ENCODE measurements at places on chromosomes 1 and 21.

GRCh38 chr1:61132176-61132638 is 49.8 kb downstream of the NFIA start:
- DNase-seq: no peak

DNA sequence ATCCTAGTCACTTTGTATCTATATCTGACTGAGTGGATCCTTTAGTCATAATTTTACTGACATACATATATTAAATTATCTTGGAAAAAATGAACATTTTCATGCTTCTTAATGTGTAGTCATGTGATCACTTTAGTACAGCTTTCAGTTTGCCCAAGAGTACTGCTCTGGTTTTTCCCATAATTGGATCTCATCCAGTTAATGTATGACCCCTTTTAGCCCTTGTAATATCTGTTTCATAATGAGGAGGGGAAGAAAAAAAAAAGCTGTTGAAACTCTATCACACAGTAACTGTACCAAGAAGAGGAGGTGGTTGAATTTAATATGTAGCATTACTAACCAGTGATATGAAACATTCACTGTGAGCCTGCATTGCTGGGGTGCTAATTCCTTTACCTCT is 328.7 kb downstream of the PTPRC start:
- DNase-seq: no peak

GRCh38 chr1:22133247-22133930 is 9.5 kb downstream of the WNT4 start:
- no peak for DNase-seq

DNA sequence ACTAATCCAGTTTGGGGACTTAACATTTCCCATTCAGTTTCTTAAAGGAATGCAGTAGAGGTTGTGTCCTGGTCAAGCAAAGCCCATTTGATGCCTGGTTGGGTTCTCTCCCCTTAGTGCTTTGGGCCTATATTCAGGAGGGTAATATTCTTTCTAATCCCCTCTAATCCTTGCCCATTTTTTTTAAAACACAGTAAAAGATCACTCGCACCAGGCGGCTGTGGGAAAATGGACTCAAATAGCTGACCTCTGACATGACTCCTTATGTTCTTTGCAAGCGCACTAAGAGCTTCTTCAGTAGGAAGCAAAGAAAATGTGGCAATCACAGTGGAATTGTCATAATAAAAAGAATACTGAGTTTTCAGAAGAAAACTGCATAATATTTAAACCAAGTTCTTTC is 49.9 kb downstream of the WNT2B start:
- DNase-seq: no peak

GRCh38 chr21:39788383-39788782 is 43.4 kb downstream of the IGSF5 start:
- DNase-seq: peak; percentile 40

GRCh38 chr1:55338448-55338820 is 123.3 kb upstream of the USP24 start:
- no peak for DNase-seq

DNA sequence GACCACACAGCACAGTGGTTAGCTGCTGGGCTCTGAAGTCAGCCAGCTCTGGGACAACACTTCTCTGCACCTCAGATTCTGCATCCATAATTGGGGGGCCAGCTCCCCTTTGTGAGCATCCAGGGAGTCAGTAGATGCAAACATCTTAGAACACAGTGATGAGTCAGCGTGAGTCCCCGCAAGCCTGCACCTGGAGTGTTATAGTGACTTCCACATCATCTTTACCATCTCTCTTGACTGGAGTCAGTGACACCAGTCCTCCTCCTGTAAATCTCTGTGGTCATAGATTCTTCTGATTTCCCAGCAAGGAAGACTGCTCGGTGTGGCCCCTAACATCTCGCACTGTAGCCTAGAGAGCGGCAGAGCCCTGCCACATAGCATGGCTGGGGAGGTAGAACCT is 13.9 kb upstream of the EDN2 start:
- DNase-seq: no peak

- DNase-seq: no peak
Measured at GRCh38 chr1:180101411-180101810, 53.3 kb upstream of the QSOX1 start.

- DNase-seq: peak; percentile 51
Measured at GRCh38 chr1:204104331-204105130, 31.6 kb downstream of the SOX13 start.

GRCh38 chr1:225413708-225414375 is 14.0 kb downstream of the LBR start:
- DNase-seq: no peak

- DNase-seq: no peak
Measured at GRCh38 chr1:16458831-16459230, 18.3 kb downstream of the NECAP2 start.

DNA sequence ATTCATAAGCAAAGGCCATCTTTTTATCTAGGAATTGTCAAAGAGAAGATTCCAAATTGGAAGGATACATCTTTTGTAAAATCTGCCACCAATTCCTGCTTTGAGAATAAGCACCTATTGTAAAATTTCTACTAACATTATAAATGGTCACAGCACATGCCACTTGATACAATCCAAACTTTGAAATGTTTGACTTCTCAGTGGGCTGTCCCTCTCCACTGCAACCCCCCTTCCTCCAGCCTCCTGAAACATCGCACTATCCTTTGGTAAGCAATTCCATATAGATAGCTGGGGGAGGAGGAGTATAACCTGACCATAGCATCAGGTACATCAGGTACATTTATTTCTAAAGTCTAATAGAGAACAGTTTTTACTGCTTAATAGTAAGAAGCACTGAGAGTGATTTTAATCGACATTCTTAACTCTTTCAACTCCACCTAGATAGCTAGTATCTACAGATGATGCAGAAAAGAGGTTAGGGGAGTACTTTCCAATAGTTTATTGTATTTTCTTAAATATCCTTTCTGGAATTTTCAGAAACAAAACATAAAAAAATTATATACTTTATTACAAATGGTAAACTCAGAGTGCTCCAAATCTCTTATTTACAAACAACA is 2.9 kb downstream of the JUN start:
- no peak for DNase-seq

DNA sequence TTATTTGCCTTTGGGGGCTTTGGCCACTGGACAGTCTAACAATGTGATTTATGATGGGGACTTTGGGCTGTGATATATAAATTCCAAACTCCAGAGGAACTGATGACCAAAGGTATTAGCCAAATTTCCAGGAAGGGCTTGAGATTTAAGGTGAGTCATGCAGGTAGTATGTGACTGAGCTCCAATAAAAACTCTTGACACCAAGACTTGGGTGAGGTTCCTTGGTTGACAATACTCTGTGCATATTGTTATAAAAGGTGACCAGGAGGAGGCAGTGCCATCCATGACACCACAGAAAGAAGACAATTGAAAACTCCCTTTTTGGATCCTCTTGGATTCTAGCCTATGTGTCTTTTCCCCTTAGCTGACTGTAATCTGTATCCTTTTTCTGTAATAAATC is 392.7 kb upstream of the LRRC7 start:
- no peak for DNase-seq

GRCh38 chr1:204341380-204341779 is 18.3 kb downstream of the PLEKHA6 start:
- no peak for DNase-seq

DNA sequence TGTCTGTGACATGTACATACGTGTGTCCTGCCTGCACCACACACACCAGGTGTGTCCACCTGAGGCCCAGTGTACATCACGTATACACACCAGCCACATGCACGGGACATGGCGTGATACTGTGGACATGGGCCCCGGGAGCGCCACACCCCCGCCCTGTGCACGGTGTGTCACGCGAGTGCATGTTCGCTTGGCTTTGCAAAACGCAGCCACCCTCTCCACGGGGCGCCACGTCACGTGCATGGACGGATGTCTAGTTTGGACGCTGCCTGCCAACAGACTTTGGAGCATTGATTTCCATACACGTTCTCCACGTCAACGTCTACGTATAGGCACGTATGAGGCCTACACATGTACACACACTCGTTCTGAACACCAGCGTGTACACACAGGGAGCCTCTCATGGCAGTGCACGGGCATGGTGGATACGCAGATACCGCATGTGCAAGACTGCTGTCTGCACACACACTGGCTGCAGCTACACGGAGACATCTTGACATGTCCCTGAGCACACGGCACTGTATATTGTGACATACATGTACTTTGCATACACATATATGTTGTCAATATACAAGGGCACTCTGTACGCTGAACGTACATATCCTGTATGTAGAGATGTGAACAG is 2.7 kb downstream of the TMEM240 start:
- DNase-seq: no peak

DNA sequence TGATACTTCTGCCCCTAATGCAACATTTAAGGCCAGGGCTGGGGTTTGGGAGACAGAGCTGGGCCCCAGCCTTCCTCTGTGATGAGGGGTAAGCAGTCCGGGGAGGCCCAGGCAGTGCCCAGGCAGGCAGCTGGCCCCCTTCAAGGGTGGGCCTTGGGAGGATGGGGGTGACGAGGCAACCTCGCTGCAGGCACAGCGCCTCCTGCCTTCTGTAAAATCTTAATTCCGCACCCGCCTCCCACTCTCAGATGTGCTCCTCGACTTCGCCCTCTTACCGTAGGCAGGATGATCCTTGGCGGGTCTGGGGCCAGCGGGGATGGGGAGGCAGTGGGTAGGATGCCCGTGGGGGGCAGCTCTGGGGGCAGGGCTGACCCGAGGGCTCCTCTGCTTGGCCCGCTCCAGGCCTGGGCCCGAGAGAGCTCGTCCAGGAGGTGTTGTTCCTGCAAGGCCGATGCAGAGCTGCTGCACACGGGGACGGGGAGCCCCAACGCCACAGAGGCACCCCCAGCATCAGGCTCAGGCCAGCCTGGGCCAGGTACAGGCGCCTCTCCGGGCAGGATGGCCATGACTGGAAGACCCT is 9.1 kb downstream of the C21orf58 start:
- no peak for DNase-seq

DNA sequence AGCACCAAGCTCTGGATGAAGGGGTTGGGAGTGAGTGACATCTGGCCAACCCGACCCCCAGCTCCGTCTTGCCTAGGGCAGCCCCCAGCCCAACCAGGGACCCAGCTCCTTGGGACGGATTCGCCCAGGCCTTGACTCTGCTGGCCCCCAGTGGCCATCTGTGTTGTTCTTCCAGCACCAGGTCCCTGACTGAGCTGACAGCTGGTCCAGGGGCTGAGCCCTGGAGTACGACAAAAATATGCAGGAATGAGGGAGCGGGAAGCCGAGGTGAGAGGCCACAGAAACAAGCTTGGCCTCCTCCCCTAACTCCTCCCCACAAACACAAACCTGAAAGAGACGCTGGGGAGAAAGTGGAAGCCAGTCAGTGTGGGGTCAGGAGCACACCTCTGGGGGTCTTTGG is 55.0 kb upstream of the PAX7 start:
- peak; percentile 29 for DNase-seq

GRCh38 chr1:22315315-22316078 is 136.2 kb upstream of the ZBTB40 start:
- no peak for DNase-seq

DNA sequence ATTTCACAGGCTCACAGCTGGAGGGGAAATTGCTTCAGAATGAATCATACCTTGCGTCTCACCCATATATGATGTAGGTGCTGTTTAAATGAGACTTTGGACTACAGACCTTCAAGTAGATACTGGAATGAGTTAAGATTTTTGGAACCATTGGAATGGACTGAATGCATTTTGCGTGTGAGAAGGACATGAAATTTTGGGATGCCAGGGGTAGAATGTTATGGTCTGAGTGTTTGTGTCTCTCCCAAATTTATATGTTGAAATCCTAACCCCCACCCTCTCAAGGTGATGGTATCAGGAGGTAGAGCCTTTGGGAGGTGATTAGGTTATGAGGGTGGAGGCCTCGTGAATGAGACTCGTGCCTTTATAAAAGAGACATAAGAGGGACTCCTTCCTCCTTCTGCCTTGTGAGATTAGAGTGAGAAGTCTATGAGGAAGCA is 41.4 kb downstream of the KCNK1 start:
- DNase-seq: no peak

GRCh38 chr1:172851077-172851476 is 192.2 kb downstream of the FASLG start:
- DNase-seq: no peak

GRCh38 chr1:233863901-233864545 is 40.5 kb upstream of the SLC35F3 start:
- no peak for DNase-seq

- no peak for DNase-seq
Measured at GRCh38 chr21:18468790-18469189, 65.2 kb upstream of the TMPRSS15 start.

DNA sequence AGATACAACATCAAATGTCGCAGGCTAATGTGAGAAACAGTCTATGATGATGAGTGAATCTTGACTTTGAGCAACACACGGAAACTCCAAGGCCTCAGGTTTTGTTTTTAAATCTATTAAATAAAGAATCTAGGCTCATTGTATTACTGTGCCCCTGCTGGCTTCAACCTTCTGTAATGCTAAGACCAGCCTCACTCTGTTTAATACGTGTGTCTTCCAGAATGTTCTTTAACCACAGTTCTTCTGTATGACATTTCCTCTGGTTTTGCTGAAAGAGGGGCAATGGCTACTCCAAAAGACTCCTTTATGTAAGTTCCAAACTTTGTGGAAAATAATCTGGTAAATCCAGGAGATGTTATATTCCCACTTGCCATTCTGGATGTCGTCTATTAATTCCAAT is 101.1 kb upstream of the TIAM1 start:
- DNase-seq: no peak

DNA sequence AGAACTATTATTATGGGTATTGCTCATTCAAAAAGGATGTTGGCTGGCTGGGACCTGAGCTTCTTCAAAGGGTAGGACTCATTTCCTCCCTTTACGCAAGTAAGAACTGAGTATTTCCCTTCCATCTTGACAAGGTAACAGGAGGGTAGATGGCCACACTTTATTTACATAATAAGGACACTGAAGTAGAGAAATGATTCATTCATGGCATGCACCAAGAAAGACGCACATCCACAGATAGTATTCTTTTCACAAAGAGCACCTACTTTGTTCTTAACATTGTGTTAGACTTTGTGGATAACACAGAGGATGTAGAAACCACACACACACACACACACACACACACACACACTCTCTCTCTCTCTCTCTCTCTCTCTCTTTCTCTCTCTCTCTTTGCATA is 82.9 kb downstream of the FAM78B start:
- DNase-seq: no peak

- DNase-seq: no peak
Measured at GRCh38 chr1:85975912-85976371, 180.6 kb downstream of the COL24A1 start.

- DNase-seq: no peak
Measured at GRCh38 chr1:231310391-231310934, 27.2 kb downstream of the EXOC8 start.

GRCh38 chr1:31111290-31111951 is 45.9 kb upstream of the PUM1 start:
- no peak for DNase-seq

GRCh38 chr1:205232945-205233397 is 5.2 kb downstream of the TMCC2 start:
- no peak for DNase-seq
